ENCODE measurements at places on chromosomes 4 and X.
A peak's percentile ranks its signal among the peaks of the same experiment; 100 is the strongest.

- DNase-seq, result peak; percentile 71
Measured at GRCh38 chrX:135086197-135086854, 34.0 kb downstream of the ETDB start.

DNA sequence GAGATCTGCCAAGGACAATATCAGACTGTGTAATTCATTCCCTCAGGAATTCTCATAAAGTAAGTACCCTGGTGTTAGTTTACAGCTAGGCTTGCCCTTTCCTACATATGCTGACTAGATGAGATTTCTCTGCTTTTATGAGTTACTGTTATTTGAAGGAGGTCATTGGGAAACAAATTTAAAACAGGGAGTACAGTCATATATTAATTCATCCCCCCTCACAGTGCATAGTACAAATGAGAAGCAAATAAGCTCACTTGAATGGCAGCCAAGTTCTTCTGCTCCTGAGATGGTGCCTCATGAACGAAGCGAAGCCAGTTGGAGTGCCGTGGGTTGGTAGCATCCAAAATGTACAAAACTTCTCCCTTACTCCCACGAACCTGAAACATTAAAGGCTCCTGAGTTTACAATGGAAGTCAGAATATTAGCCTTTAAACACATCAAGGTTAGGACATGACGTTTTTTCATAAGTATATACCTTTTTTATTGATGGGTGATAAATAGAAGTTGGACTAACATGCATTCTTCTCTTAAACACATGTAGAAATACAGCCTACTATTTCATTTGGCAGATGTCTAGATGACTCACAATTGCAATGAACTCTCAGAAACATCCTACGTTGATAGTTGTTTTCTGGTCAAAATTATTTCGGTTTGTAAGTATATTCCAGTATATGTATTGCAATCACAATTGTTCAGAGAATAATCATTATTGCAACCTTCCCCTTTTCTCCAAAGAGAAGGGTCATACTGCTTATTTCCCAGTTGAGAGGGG is 69.2 kb downstream of the PRDM5 start:
- DNase-seq, result no peak

- no peak for DNase-seq
Measured at GRCh38 chrX:150229030-150229429, 134.1 kb upstream of the MAMLD1 start.

- DNase-seq, result no peak
Measured at GRCh38 chr4:25113915-25114904, 46.0 kb downstream of the SEPSECS start.

DNA sequence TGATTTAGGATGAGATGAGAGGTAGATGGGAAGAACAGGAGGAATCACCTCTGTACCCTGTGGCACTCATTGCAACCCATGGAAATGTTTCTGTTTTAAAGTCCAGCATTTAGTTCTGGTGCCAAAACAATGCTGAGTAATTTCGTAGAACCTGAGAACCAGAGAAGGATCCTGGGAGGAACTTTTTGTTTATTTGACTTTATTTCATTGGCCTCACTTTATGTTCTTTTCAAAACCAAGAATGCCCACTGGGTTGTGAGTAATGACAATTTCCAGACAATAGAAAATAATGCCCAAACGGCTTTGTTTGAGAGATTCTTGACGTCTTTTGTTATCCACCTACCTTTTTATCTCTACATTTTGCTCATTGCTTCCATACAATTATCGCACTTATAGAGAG is 111.3 kb downstream of the SHROOM3 start:
- no peak for DNase-seq

GRCh38 chr4:14008494-14008893 is 381.0 kb upstream of the BOD1L1 start:
- DNase-seq, result no peak

GRCh38 chr4:55549888-55550287 is 3.2 kb upstream of the CLOCK start:
- peak; percentile 37 for DNase-seq

GRCh38 chr4:29046186-29046585 is 1674.0 kb upstream of the PCDH7 start:
- no peak for DNase-seq

GRCh38 chrX:37887347-37887746 is 40.0 kb upstream of the DYNLT3 start:
- no peak for DNase-seq

DNA sequence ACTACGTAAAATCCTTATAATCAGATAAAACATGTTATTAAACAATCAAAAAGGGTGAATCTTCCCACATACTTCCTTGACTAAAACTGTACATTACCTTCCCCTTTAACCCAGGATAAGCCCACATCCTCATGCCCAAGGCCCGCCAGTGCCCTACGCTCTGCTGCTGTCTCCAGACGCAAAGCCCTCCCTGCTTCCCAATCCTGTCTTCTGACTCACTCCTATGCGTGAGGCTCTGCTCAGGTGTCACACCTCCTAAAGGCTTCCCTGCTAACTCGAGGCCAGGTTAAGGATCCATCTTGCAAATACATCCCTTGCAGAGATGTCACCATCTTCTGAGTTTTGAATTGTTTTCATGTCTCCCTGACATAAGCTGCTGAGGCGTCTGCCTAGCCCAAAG is 61.6 kb downstream of the STX18 start:
- DNase-seq, result no peak

- DNase-seq, result peak; percentile 15
Measured at GRCh38 chrX:15854080-15854655, 445 bp downstream of the AP1S2 start.

DNA sequence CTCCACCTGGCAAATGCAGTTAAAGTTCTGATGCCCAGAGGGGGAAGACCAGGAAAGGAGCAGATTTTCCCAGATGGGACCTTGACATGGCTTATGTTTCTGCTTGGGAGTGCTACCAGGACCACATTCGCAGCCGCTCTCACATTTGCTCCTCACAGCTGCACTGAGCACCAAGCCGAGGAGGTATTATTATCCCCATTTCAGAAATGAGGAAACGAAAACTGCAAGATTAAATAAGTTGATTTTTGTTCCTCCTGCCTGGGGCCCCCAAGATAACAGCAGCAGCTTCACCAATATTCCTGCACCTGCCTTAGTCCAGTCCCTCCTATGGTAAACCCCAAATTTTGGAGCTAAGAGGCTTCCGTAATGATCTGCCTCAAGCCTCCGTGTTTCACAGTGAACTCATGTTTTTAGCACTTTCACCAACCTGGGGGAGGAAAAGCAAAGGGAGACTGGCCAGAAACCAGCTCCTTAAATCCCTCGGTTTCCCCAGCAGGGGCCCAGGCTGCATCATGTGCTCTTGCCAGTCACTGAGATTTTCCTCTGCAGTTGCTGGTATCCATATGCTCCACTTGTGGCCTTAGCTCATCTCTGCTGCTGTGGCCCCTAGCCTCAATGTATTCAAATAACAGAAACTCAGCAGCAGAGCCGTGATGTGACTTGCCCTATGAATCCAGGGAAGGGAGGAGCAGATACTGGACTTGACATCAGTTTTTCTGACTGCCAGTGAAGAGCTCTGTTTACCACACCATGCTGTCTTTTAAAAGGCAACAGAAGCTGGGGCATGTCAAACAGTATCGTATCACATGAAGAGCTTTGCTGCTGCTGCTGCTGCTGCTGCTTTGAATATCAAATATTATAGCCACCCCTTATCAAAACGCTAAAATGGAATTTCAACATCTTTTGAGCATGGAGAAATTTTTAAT is 95.5 kb upstream of the KLHL13 start:
- no peak for DNase-seq

GRCh38 chrX:74023203-74023602 is 280.8 kb upstream of the ZCCHC13 start:
- DNase-seq, result no peak

GRCh38 chr4:62899646-62900364 is 1509.4 kb downstream of the TECRL start:
- DNase-seq, result no peak

DNA sequence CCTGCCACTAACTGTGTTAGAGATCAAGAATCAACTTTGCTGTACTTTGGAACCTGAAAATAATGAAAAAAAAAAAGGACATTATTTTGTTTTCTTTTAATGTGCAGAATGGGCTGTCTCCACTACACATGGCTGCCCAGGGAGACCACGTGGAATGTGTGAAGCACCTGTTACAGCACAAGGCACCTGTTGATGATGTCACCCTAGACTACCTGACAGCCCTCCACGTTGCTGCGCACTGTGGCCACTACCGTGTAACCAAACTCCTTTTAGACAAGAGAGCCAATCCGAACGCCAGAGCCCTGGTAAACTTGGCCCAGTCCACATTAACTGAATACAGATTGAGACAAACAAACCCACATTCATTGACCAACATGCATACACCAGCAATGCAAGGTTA is 206.2 kb downstream of the ANK2 start:
- no peak for DNase-seq

- DNase-seq, result no peak
Measured at GRCh38 chr4:91057871-91058270, 930.7 kb downstream of the CCSER1 start.

GRCh38 chr4:94329933-94330332 is 12.7 kb downstream of the HPGDS start:
- no peak for DNase-seq

- no peak for DNase-seq
Measured at GRCh38 chr4:75030649-75031235, 97.8 kb downstream of the PARM1 start.

- DNase-seq, result no peak
Measured at GRCh38 chr4:161160718-161161117, 1003.1 kb downstream of the FSTL5 start.
